ENCODE measurements at places on chromosomes 2 and 18.

- no peak for DNase-seq
Measured at GRCh38 chr2:36002941-36003340, 352.6 kb upstream of the CRIM1 start.

DNA sequence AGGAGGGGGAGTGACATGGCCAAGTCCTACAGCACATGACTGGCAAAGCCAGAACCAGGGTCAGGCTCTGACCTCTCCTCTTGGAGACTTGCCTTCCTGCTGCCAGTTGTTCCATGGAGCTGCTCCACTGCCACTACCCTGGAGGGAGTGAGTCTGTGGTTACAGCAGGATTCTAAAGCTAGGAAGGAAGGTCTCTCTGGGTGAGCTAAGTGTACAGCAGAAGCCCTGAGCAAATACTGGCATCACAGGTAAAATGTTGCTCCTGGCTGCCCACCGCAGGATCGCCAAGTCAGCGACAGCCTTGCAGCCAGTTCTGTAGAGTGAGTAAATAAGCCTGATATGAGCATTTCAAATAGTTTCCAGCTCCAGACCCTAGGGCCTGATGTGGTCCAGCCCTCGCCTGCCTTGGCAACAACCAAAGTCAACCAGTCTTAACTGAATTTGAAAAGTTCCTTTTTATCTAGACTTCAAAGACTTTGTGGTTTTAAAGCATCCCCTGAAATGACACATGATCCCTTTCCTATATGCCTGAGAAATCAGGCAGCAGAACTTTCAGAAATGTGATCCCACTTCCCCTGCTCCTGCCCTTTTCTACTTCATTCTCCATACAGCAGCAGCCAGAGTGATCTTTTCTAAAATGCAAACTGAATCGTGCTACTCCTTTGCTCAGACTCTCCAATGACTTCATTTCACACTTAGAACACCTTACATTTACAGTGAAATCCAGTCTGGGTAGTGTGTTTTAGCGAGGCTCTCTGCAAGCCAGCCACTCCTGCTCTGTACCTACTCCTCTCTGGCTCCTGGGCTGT lies 114.3 kb downstream of the MGAT5 start:
- no peak for DNase-seq

GRCh38 chr2:105100046-105100840 lies 62.4 kb downstream of the MRPS9 start:
- no peak for DNase-seq

DNA sequence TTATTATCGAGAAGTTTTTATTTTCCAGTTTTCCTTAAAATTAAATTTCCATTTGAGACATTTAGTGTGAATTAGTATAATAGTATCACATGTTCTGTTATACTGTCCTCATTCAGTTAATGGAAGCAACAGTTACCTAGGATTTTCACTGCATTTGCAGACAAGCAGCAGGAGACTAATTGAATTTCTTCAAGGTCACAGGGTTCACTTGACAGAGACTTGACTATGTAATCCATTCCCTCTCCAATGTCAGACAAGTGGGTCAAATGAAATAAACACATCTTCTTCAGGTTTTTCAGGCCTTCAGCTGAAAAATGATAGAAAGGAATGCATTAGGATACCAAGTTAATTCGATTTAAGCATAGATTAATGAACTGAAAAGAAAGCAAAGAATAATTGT lies 26.7 kb downstream of the NLRC4 start:
- no peak for DNase-seq

GRCh38 chr2:239297142-239298004 lies 103.4 kb downstream of the HDAC4 start:
- DNase-seq: no peak

DNA sequence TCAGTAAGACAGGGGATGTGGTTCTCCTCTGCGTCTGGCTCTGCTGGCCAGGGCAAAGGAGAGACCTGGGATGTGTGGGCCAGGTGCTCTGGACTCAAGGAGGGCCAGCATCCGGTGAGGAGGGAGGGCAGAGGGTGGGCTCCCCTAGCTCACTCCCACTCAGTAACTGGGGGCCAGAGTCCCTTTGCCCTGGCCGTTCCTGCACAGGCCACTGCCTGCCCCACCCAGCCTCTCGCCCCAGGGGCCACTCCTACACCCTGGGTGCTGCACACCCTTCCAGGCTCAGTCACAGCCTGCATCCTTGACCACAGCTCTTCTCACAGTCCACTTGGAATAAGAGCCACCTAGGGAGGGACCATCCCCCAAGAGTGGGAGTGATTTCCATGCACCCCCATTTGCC lies 41.0 kb downstream of the SNED1 start:
- no peak for DNase-seq

GRCh38 chr2:234633581-234634230 lies 136.8 kb upstream of the ARL4C start:
- no peak for DNase-seq

DNA sequence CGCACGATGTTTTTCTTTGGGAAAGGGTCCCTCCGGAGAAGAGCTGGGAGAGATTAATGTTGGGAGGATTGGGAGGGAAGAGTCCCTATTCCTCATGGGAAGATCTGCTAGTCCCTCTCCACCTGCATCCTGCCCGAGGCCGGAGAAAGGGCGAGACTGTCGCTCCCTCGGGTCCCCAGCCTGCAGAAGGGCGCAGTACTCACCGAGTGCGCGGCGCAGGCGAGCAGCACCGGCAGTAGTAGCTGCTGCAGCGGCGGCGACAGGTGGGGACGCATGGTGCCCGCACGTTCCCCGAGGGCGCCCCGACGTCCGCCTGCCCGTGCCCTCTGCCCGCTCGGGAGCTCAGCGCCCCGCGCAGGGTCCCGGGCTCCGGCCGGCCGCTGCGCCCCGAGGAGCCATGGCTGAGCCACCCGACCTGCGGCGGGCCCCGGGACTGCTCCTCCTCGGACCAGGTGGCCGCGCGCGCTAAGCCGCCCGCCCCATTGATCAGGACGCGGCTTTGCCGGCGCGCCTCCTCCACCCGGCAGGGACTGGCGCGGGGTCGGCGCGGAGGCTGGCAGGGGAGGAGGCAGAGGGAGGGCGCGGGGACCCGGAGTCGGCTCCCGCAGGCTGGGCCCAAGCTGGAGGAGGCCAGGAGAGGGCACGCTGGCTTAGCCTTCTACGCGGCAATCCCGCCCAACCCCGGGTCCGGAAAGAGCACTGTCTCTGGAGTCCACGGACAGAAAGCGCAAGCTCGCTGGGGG lies at the start of gene SCTR:
Gene SCTR (minus strand): TSS at position 532 of the 743 bp plus-strand sequence. CDS start 257 bp downstream, at position 275.
- no peak for DNase-seq

DNA sequence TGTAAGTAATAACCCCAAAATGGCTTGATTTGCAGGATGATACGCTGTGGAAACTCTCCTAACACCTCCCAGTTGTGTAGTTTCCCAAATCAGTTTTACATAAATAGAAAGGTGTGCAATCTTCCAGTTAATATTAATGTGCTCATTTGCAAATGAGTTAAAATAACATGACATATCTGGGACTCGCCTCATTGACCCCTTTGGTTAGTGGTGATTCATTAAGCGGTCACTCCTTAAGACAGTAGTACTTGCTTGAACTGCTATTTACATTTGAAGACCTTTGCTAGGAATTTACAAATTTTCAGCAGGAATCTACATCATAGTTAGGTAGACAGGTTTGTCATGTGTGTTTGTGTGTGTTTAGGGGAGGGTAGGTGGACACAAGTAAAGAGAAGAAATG lies 1367.7 kb upstream of the CELF4 start:
- DNase-seq: no peak

DNA sequence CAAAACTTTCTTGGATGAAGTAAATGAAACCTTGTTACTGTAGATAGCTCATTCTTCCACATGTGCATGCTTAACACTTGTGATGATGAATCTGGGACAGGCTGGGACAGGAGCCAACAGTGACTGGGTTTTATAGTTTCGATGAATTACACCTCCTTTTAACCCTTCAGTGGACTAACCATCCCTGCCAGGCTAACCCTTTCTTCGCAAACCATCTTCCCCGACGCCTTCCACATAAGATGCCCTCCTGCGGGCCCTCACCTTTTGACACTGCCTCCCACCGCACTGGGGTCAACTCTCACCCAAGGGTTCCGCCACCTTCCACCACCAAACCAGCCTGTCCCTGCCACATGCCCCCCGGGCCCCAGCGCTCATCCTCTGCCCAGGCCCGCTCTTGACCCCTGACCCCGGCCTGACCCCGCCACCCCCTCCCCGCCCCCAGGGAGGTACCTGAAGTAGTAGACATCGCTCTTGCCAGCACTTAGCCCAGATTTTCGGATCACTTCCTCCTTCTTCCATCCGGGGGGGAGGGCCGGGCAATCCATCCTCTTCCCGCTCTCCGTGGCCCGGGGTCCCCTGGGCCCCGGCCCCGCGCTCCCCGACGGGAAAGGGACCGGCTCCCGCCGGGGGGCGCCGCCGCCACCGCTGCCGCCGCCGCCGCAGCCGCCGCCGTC lies 764 bp downstream of the MBD2 start:
- DNase-seq: peak; percentile 31

DNA sequence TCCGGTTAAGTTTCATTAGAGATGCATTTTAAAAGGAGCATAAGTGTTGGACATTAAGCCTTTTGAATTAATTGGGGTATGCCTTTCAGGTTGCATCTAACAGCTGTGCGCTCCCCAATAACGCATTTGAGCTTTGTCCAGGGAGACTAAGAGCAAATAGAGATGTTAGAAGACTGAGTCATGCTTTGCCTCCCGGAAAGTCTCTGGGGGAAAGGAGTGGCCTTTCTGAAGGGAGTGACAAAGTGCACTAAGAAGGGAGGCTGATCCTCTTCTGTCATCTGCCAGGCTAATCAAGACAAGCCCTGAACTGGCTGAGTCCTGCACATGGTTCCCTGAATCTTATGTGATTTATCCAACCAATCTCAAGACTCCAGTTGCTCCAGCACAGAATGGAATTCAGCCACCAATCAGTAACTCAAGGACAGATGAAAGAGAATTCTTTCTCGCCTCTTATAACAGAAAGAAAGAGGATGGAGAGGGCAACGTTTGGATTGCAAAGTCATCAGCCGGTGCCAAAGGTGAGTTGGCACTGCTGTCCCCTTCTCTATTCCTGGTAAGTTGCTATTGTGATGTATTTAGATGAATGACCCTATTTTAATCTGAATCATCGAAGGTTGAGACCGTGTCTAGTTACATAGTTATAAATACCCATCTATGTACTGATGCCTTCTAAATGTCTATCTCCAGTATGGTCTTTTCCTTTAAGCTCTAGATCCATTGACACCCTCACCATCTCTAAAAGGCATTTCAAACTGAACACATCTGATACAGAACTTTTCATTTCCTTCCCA lies 12.1 kb downstream of the TTL start:
- no peak for DNase-seq

GRCh38 chr2:152189622-152190495 lies 14.3 kb upstream of the STAM2 start:
- DNase-seq: no peak

Data from brain pericyte (primary cell).